Suppressor macrophage treated with lipopolysaccharide for 4 hours (primary cell): ENCODE measurements at places on chromosomes 5 and 9.

DNA sequence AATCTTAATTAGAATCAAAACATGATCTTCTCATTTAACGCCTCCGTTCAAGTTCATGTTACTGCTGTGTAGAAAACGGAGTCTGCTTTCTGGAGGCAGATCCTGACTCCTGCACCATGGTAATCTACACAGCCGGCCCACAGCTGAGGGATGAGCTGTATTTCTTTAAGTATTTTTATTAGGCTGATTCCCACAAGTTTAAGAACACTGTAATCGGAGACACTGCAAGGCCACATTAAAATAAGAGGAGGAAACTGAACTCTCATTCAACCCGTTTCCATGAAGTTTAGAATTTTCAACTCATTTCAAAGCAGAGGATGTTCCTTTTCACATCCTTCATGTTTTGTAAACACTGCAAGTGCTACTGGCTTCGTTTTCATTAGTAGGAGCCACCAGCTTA is 372.2 kb downstream of the NFIB start:
- DNase-seq: no peak

GRCh38 chr5:141898448-141899049 is 20.3 kb upstream of the PCDH1 start:
- DNase-seq: peak; percentile 65

DNA sequence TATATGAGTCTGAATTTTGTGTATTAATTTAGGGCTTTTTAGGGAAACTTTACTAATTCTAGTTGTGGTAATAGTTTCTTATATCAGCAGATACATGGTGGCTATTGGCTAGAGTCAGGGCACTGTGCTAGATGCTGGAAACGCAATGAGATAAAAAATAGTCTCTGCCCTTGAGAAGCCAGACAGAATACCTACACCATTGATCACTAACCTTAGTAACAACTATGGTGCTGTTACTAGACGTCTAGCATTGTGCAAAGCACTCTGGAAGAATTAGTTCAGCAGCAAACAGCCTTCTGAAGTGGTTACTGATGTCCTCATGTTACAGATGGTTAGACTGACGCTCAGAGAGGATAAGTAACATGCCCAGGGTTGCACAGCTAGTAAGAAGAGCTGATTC is 61.8 kb downstream of the GDA start:
- DNase-seq: no peak

DNA sequence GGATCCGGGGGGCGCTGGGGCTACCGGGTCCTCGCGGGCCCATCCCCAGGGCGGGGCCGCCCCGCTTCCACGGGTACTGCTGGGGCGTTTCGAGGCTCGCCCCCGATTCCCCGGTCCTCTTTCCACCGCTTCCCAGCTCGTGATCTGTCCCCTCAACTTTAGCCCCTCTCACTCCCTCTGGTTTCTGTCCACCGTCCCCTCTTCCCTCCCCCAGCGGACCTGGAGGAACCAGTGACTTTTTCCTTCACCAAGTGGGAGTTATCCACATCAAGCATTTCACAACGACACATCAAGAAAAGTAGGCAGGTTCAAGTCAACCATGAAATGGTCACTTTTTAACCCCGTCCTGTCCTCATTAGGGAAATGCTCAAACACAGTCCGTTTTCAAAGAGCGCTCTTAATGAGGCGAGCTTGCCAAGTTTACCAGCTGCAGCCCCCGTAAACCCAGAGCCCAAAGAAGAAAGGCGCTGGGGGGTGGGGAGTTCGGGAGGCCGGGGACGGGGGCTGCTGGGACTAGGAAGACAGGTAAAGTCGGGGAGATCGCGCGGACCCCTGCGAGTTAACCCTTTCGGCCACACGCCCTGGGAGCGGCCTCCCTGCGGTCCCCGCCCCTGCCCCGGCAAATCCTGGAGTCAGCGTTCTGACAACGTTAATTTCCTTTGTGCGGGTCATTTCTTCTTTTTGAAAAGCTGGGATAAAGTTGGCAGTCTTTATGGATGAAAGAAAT is 2.1 kb upstream of the NFIB start:
- DNase-seq: no peak

DNA sequence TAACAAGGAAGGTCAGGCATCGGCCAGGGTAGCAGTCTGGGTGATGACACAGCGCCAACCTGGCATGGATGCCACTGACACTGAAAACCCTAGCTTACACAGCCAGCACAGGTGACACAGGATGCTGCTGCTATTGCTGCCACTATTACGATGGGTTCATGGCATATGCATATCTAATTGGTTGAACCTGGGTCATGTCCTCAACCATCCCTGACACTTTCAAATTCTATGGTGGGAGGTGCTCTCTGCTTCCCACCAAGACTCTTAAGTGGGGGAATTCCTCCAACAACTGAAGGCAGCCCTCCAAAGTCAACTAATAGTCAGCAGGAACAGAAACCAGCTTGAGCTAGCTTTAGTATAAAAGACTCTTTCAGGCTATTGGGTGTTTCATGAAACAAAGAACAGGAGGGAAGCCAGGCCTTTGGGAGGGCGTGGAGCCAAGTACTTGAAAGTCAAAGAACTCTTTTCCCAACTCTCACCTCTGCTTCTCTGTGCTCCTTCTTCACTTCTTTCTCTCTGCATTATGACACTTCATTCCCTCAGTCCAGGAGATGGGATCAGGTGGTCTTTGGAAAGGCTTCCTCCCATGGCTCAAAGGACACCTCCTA is 21.3 kb downstream of the PTTG1 start:
- peak; percentile 48 for DNase-seq

DNA sequence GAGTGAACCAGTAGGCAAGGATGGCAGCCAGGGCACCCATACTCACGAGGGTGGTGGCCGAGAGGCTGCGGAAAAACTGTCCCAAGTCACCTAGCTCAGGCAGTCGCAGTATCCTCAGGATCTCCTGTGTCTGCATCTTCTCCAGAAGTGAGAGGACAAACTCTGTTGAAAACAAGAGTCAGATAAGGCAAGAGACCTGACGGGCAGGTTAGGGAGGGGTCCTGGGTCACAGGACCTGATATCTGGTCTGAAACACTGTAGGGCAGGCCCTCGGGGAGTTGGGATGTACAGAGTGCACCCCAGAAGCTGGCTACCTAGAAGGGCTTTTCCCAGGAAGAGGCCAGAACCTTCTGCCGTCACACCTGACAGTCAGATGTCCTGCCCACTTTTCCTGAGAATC is 17.4 kb downstream of the ACSL6 start:
- no peak for DNase-seq

GRCh38 chr9:2271426-2271825 is 256.3 kb downstream of the SMARCA2 start:
- peak; percentile 76 for DNase-seq

DNA sequence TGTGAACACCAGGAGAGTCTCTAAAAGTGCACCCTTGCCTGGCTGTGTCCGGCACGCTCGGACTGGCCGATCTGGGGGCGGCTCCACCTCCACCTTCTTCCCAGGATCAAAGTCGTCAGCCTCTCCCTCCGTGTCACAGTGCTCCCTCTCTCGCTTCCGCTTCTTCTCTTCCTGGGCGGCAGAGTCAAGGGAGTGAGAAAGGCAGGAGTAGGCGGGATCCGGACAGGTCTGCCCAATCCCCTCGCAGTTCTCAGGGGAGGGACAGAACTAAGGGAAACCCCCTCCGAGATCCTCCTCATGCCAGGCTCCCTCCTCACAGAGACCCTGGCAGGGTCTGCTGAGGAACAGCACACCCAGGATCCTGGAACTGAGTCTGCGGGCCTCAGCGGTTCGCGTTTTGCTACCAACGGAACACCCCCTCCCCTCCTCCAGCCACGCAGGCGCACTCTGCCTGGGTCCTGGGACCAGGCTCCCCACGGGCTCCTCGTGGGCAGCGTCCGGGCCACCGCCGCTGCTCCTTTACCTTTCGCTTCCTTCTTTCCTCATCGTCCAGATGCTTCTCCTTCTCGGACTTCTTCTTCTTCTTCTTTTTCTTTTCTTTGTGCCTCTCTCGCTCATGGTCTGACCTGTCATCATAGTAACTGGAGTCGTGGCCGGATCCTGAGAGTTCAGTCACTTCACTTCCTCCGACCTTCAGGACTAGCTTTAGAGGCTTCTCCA is 1.3 kb downstream of the BRD9 start:
- peak; percentile 12 for DNase-seq

- DNase-seq: no peak
Measured at GRCh38 chr5:166276006-166276405, 2015.4 kb upstream of the WWC1 start.

DNA sequence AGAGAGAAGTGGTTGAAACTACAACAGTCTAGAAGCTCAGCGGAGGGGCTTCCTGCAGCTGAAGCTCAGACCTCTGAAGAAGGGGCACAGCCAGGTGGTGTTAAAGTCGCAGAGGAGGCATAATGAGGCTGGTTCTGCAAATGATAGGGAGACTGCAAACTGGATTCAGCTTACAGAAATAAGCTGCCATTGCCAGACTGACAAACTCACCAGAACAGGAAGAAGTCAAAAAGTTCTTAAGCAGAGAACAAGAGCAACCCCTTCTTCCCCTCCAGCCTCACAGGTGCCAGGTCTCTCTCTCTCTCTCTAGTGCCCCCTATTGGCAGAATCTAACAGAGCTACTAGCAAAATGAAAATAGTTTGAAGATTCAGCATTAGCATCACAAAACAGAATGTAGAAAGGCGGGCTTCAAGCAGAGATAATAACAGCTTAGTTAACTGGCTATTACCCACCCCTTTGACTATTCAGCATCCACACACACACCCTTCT is 76.7 kb downstream of the GRAMD2B start:
- DNase-seq: peak; percentile 40

- DNase-seq: no peak
Measured at GRCh38 chr5:95042037-95042436, 242.9 kb downstream of the MCTP1 start.

DNA sequence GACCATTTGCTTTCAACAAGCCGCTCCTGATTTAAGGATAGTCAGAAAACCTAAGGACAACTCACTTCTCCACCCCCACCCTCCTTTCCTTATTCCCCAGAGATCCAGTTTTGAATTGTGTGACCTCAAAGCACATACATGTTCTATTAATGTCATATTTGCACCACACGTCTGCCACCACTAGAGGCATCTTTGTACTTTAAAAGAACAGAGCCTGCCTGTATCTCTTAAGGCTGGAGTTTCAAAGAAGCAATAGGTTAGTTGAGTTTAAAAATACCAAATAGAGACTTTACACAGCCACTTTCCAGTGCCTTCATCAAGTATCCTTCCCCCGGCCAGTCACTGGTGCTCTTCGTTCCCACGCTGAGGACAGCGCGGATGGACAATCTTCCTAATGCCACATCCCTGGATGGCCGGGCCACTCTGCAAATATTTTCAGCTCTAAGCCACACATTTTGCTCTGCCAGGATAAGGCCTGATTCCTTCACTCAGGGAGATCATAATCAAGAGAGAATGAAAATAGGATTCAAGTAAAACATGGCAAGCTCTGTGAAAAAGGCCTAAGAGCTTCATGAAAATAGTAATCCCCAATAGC is 146.3 kb downstream of the SNCAIP start:
- peak; percentile 2 for DNase-seq

DNA sequence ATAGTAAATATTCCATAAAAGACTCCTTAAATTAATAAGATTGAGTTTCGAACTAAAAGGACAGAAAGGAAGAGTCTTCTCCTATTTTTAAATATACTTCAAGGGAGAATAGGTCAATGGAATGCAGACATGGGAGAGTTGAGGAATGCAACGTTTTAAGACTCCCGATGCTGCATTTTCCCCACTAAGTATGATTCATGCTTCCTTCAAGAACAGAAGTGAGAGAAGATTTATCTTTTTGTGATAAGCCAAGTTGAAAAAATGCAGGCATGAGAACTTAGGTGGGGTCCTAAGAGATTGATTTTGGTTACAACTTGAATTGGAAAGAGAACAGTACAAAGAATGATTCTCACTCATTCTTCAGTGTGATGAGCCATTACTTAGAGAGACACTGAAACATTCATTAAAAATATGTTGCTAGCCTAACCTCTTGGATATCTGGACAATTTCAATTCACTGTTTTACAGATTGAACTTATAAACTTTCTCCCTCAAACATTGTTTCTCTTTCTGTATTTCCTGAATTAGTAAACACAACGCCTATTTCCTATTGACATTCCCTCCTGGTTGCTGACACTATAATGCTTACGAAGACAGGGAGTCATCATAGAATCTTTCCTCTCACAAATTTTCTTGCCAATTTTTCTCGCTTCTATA is 1666.1 kb upstream of the WWC1 start:
- no peak for DNase-seq

DNA sequence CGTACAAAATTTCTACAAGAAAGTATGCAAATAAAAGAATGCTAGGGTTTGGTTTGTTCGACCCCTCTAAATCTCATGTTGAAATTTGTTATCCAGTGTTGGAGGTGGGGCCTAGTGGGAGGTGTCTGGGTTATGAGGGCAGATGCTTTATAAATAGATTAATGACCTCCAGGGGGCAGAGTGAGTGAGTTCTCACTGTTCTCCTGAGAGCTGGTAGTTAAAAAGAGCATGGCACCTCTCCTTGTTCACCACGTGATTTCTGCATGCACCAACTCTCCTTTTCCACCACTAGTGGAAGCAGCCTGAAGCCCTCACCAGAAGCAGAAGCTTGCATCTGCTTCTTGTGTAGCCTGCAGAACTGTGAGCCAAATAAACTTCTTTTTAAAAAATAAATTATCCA is 50.4 kb upstream of the FAM170A start:
- DNase-seq: peak; percentile 47

GRCh38 chr9:79026316-79026715 is 545.4 kb upstream of the TLE4 start:
- no peak for DNase-seq

DNA sequence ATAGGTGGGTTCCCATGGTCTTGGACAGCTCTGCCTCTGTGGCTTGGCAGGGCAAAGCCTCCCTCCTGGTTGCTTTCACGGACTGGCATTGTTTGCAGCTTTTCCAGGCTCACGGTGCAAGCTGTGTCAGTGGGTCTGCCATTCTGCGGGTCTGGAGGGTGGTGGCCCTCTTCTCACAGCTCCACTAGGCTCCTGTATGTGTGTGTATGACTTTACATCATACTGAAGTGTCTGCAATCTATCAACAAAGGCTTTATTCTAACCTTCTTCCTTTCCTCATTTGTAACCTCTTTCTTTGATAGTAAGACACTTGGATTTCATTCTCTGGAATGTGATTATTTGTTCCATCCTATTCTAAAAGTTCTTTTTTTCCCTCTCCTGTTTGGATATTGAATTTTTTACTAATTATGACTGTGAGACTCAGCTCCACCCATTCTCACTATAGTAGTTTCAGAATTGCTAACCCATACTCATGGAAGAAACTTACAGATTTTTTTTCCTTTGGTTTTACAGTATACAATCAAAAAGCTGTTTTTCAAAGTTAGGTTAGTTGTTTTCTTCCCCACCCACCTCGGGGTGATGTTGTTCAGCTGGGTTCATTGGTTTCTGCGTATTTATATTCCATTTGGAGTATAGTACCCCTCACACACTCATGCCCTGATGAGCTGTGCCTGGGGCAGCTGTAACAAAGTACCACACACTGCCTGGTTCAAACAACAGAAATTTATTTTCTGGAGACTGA is 144.6 kb upstream of the OTULINL start:
- DNase-seq: no peak

- no peak for DNase-seq
Measured at GRCh38 chr9:104386013-104386412, 118.0 kb upstream of the OR13F1 start.
